ENCODE measurements at places on chromosomes 12 and 14.
A peak's percentile ranks its signal among the peaks of the same experiment; 100 is the strongest.

DNA sequence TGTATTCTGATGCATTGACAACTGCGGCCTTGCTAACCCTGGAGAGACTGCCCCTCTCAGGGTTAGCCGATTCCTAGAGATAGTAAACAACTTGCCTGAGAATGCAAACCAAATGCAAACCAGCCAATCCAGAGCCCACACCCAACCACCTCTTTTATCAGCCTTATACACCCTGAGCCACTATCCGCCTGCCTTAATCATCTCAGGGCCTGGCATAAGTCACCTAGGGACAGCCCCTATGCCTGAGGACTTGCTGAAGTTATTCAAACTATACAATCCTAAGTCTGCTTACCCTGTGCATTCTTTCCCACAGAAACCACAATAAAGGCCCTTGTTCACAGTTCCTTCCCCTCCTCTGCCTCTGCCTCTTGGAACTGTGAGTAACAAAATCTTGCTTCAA is 177.2 kb downstream of the KCNA5 start:
- DNase-seq: no peak

DNA sequence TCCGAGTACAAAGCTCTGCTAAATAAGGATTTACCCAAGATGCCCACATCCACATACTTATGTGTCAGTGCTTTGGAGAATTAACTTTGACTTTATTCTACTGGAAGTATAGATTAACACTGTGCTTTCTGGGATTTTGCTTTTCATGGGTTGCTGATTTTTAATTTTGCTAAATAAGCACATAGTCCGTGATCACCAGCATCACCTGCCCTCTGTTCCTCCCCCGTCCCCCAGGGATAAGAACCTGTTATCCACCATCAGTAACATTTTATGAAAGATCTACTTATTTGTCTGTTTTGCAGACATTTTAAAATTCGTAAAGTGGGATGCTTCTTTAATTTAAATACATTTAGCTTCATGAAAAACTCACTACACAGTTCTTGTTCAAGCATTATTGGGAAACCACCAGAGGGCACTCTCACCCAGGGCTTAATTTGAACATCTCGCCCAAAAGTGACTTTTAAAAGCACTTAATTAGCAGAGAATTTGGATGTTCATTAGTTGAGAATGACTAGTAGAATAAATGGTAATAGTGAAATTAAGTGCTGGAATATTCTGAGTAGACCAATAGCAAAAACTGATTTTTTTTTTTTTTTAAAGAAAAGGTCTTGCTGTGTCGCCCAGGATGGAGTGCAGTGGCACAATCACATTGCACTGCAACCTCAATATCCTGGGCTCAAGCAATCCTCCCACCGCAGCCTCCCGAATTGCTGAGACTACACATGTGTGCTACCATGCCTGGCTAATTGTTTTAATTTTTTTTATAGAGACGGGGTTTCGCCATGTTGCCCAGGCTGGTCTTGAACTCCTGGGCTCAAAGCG is 35.7 kb downstream of the MRPL42 start:
- no peak for DNase-seq

GRCh38 chr14:24988760-24989159 is 61.2 kb downstream of the STXBP6 start:
- DNase-seq: no peak

DNA sequence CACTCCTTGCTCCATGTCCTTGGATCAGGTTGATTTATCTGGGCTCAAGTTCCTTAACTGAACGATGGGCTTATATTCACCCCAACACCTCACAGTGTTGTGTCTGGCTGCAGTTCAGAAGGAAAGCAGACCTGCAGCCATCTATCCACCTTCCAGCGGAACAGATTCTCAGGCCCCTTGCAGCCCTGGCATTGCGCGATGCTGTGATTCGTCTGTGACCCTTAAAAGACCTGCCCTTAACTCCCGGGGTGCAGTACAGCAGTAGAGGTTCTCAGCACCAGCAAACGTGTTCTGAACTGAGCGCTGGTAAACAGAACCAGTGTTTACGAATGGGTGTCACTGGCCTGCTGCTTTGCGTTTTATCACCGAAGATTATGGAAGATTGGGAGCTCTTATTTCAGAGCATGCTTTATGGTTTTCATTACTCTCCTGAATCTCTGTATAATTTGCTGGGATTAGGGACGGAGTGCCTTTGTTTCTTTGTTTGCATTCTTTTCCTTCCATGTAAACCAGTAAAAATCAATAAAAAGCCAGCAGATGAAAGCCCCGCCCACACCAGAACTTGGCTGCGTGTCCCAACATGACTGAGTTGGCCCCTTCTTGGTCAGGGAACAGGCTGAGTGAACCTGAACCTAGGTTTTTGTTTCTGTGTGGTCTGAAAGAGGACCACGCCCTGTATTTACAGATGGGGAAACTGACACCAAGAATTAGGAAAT is 286.7 kb upstream of the CRY1 start:
- DNase-seq: peak; percentile 77

GRCh38 chr12:94094700-94095099 is 53.7 kb upstream of the PLXNC1 start:
- no peak for DNase-seq

- DNase-seq: no peak
These were observed 18.1 kb downstream of the SUSD6 start for GRCh38 chr14:69629225-69630127.

- DNase-seq: no peak
These were observed 42.7 kb downstream of the ALX1 start for GRCh38 chr12:85322715-85323114.

DNA sequence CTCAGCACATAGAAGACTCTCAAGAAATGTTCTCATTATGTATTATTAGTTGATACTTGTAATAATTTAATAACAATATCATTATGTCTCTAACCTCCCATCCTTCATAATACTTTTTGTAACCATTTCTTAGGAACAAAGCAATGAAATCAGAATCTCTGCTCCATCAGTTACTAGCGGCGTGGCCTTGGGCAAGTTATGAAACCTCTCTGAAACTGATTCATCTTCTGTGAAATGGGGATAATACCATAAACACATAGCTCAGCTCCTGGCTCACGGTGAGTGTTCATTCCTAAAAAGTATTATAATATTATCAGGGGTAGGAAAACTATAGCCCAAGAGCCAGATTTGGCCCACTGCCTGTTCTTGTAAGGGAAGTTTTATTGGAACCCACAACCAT is 11.4 kb upstream of the CMKLR1 start:
- DNase-seq: no peak

- no peak for DNase-seq
These were observed 7.0 kb upstream of the PPP1R1A start for GRCh38 chr12:54595471-54595870.

GRCh38 chr12:67420506-67420905 is 151.3 kb downstream of the CAND1 start:
- no peak for DNase-seq

DNA sequence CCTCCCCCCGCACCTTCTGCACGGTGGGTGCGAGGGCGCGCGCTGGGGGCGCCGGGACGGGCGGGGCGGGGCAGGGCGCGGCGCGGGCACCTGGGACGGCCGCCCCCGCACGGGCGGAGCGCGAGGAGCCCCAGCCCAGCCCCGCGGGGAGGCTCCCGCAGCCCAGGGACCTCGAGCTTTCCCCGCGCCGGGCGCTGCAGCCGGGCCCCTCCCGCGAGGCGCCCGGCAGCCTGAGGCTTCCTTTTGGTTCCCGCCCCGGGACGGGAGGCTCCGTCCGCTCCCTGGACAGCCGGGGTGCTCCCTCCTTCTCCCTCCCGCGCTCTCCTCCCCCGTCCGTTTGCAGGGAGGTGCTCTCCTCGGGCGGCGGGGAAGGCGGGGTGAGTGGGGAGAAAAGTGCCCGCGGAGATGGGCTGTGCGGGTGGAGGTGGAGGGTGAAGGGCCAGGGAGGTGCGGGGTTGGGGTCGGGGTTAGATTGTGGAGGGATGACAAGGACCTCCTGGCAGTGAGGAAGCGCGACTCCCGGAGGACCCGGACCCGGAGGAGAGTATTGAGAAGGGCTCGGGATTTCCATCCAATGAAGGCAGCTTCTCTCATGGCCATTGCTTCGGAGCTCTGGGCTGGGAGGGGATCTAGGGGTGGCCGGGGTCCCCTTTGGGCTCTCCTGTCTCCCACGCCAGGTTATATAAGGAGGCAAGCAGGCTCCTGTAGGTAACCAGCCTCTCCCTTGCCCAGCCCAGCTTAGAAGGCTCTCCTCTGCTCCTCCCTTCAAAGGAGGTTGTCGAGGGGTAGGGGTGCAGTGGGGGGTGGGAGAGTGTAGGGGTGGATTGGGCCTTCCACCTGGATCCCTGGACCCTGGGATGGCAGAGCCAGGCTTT is 645 bp downstream of the JDP2 start:
- DNase-seq: peak; percentile 68

DNA sequence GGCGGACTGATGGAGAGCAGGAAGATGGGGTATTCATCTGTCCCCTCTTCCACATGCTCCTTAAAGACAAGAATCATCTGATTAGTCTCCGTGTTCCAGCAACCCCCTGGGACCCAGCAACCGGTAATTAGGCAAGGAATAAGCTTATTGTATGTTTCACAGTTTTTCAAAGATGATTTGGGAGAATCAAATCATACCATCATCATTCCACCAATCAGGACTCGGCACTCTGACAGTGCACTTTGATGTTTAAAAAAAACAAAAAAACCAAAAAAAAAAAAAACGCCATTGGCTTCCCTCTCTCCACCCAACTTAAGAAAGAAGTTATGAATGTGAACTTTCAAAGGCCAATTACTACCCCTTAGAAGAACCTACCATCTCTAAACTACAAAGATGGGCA is 1.3 kb upstream of the DYNC1H1 start:
- DNase-seq: no peak

DNA sequence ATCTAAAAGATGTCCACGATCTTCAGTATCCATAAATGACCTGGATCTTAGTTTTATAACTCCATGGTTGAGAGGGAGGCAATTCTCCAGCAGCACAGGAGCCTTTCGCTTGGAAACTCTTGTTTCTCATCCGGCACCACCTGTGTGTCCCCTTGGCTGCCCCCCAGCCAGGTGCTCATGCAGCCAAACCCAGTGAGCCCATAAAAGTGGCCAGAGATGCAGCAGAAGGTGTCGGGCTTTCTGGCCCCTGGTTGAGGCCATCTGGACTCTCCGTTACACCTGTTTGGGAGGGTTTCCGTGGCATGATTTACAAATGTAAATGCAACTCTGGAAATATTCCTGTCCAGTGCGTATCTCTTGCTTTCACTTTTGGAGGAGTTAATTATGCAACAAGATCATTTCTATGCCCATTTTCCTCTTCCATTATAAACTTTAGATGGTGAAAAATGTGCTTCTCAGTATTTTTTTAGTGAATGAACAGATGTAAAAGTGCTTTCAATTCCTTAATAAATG is 291.1 kb downstream of the DIO2 start:
- DNase-seq: no peak

GRCh38 chr12:8692573-8692972 is 5.2 kb upstream of the RIMKLB start:
- no peak for DNase-seq

GRCh38 chr12:40314927-40315326 is 90.1 kb downstream of the LRRK2 start:
- DNase-seq: no peak

DNA sequence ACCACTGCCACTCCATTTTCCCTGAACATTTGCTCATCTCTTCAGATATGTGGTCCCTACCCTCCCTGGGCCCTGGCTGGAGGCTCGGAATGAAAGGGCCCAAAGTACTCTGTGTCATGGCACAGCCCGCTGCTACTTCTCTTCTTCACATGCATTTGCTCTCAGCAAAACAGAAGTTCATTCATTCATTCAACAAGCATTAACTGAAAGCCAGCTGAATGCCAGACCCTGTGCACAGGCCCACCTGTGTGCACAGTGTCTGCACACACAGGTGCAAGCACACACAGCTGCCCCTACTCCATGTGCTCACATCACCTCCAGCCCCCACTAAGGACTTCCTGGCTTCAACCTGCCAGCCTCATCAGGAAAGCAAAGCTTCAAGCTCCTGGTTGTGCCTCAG is 7.8 kb downstream of the WNT1 start:
- DNase-seq: no peak

DNA sequence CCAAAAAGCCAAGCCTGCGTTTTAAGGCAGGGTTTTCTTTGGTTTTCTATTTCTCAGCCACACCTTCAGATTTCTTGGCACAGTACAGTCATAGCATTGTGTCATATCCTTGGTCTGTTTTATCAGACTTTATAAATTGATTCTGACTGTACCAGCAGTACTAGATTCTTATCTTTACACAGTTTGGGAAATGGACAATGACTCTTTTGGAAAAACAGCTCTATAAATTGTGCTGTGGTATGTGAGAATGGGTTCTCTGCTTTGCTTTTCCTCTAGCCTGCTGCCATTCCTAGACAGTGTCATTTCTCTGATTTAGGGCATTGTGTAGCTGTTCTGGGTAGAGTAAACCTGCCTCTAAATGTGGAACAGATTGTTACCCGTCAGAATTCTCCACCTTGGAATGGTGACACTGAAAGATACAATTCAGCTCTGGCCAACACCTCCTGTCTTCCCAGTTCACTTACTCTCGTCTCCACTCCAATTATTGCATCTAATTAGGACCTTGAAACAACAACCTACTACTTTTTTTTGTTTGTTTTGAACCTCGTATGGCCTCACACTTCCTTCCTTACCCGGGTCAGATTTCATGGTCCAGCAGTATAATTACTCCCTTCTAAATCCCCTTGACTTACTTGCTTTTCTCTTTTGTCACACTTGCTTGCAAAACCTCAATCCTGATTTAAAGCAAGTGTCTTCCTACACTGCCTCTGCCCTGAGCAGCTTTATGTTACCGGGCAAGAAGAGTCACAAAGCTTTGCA is 226.3 kb downstream of the ERC1 start:
- DNase-seq: no peak

- no peak for DNase-seq
These were observed 150.5 kb downstream of the PELI2 start for GRCh38 chr14:56268673-56269072.

DNA sequence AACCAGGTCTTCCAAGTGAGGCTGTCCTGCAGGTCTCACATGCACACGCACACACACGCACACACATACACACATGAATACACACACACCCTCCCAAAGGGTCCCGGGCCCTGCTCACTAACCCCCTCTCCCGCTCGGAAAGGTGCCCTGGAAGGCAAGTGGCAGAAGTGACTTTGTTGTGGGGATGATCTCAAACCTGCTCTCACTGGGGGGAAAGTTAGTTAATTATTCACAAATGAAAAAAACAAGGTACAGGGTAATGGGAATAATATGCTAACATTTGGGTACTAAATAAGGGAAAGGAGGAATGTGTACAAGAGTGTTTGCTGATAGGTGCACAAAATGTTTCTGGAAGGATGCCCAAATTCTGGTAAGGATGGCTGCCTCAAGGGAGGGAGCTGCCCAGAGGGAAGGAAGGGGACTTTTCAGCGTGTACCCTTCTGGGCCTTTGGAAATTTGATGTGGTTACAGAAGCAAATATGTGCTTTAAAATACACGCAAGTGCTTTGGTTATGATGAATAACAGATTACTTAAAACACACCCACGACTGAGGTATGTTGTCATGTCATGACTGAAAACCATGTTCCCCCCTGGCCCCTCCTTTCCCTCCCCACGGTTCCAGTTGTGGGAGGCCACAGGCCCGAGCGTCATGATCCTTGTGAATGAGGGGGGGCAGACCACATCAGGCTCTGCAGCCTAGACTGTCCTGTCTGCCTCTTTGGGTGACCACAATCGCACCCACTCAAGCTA is 43.3 kb upstream of the PLEKHG6 start:
- peak; percentile 48 for DNase-seq

- DNase-seq: no peak
These were observed 55.7 kb downstream of the TRPV4 start for GRCh38 chr12:109777544-109777943.

Measured in right lobe of liver (tissue), 6 donors.